ENCODE measurements at places on chromosomes 2 and 18.

DNA sequence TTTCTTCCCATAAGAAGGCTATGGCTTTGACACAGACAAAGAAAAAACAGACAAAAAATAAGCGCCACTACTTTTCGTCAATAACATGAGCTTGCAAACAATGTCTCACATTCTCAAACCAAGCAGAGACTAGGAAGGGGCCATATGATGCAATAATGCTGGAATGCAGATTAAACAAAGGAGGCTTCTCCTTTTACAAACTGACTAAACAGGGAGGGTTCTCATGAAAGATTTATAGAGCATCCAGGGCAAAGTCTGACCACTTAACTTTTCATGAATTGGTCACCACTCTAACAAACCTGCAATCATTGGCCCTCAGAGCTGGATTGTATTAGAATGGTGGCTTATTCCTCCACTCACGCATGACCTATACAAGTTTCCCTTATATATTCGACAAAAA lies 663.3 kb upstream of the CHAC2 start:
- DNase-seq = no peak

GRCh38 chr2:238914648-238915015 lies 66.7 kb downstream of the TWIST2 start:
- DNase-seq = no peak

- no peak for DNase-seq
Observed at GRCh38 chr18:42559069-42559690, 556.3 kb downstream of the RIT2 start.

GRCh38 chr2:10550206-10551001 lies 102.3 kb upstream of the ODC1 start:
- no peak for DNase-seq

GRCh38 chr2:17969661-17970060 lies 91.2 kb downstream of the KCNS3 start:
- DNase-seq = no peak
